ENCODE measurements at places on chromosomes 2 and 18.

DNA sequence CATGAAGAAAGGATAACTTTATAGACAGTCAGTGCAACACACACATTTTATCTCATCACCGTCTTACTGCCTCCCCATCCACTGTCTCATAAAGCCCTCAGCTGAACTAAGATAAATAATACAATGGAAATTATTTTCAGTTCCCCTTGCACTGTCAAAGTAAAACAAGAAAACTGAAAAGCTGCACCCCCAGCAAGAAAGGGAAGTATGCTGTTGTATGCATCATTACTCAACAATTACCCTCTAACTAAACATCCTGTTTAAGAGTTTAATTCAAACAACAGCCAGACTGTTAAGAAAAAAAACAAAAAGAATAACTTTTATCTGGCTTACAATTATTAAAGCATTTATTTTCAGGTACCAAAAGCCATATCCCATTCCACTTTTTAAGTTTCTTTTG, 25.0 kb downstream of the MPPE1 start:
- peaks cover 7% of the 10 kb centered on the region for H3K4me1 ChIP-seq
- no peak overlapping the region for H3K27ac ChIP-seq
- DNase-seq: no peak
- H3K4me3 ChIP-seq: no peak overlapping the region
- H3K36me3 ChIP-seq: no peaks in the 10 kb centered on the region

GRCh38 chr2:219484343-219485200, 14.1 kb upstream of the GMPPA start:
- no peak for DNase-seq
- H3K36me3 ChIP-seq: no peaks in the 10 kb centered on the region
- H3K27ac ChIP-seq: peak overlapping the region; percentile 18
- H3K27me3 ChIP-seq: peaks cover 56% of the 10 kb centered on the region

DNA sequence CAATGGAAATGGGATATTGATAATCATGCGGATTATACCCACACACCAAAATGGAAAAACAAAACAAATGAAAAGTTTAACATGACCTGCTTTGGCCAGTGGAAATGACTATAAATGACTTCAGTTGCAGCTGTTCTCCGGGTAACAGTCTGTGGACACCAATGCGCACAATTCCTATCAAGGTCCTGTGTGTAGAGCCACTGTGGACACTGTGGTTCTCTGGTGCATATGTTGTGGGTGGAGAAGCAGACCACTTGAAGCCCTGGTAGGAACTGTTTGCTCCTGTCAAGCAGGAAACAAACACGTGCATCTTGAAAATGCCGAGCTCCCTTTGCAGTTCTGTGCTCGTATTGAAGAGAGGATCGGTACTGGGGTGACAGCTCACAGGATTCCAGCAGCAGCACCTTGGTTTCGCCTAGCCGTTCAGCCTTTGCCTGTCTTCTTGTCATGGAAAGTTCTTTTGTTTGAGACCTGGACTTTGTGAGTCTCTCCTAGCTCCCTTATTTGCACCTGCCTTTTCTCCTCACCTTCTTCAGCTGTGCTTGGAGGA, 32.9 kb downstream of the NCK2 start:
- H3K27ac ChIP-seq: no peak overlapping the region
- no peaks in the 10 kb centered on the region for H3K36me3 ChIP-seq
- DNase-seq: no peak
- H3K27me3 ChIP-seq: no peaks in the 10 kb centered on the region
- H3K4me3 ChIP-seq: no peak overlapping the region

DNA sequence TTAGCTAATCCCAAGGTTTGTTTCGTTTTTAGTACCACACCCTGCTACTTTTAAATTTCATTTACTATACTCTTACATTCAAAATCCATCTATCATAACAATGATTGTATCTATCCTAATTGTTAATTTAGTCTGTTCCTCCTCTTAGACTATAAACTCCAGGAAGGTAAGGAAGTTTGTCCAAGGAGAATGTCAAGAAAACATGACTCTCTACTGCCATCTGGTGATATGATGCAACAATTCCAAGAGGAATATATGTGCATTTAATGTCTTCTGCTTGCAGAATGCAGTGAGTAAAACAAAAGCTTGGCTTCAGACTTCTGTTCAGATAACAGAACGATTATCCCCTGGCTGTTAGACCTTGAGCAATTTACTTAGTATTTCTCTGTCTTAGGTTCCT, 1267.1 kb downstream of the LRP1B start:
- H3K36me3 ChIP-seq: no peaks in the 10 kb centered on the region
- no peak for DNase-seq
- no peaks in the 10 kb centered on the region for H3K27me3 ChIP-seq
- H3K4me3 ChIP-seq: no peak overlapping the region
- H3K27ac ChIP-seq: no peak overlapping the region
- no peaks in the 10 kb centered on the region for H3K4me1 ChIP-seq

DNA sequence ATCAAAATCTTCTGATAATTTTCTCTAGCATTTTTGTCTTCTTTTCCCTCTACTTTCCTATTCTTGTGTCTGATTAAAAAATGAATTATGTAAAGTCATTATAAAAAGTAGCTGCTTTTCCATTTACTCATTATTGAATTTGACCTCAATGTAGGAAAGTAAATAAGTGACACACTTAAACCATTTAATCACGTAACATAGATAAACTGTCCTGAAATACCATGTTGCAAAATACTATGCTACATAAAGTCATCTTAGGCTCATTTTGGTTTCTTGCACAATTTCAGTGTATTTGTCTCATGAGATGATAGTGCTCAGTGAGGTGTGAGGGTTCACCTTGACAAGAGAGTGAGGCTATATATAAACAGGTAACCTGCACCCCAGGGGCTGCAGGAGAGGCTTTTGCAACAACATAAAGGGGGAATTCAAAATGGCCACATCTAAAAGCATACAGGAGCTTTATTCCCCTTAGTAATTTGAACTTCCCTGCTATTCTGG, 502.7 kb downstream of the RNF144A start:
- H3K4me3 ChIP-seq: no peak overlapping the region
- no peaks in the 10 kb centered on the region for H3K4me1 ChIP-seq
- DNase-seq: no peak
- H3K27me3 ChIP-seq: peaks cover 3% of the 10 kb centered on the region
- H3K36me3 ChIP-seq: no peaks in the 10 kb centered on the region

DNA sequence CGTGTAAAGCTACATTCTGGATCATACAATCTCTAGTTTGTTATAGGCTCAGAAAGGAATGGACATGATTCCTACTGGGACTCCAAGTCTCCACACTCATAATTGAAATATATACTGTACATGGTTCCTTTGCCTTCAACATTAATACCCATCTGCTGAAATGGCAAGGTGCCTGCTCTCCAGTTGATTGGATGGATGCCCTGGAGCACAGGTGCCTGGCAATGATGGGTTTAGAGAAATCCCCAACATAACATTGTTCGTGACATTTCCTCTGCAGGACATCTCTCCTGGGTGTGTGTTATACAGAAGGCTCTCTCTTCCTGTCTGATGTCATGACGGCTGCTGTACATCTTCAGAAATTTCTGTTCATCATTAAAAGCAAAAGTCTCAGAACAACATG, 449.7 kb upstream of the CWC22 start:
- no peak for DNase-seq
- no peaks in the 10 kb centered on the region for H3K27me3 ChIP-seq
- H3K4me3 ChIP-seq: no peak overlapping the region
- no peaks in the 10 kb centered on the region for H3K4me1 ChIP-seq

- H3K27ac ChIP-seq: no peak overlapping the region
- H3K4me1 ChIP-seq: no peaks in the 10 kb centered on the region
- H3K36me3 ChIP-seq: peaks cover 63% of the 10 kb centered on the region
- H3K27me3 ChIP-seq: no peaks in the 10 kb centered on the region
- no peak for DNase-seq
Measured at GRCh38 chr2:37132914-37133313, 23.9 kb downstream of the EIF2AK2 start.

- H3K4me1 ChIP-seq: peaks cover 78% of the 10 kb centered on the region
- no peaks in the 10 kb centered on the region for H3K27me3 ChIP-seq
- H3K27ac ChIP-seq: peak overlapping the region; percentile 86
- no peak for DNase-seq
Measured at GRCh38 chr2:177242121-177242987, 22.2 kb downstream of the NFE2L2 start.

DNA sequence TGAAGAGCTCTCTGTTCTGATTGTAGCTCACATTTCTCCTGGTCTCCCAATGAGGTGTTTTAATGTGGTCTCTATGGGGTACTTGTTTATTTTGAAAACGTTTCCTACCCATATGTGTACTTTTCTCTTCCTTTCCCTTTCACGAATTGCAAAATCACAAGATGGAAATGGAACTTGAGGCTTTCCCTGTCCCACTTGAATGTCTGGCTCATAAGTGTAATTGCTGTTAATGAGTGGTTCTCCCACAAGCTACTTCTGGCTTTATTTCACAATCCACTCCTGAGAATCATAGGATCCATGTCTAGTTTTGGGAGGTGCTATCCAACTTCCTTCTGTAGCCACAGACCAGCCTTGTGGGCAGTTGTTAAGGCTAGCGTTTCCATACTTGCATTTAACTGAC, 81.1 kb upstream of the CAVIN2 start:
- no peaks in the 10 kb centered on the region for H3K36me3 ChIP-seq
- H3K4me1 ChIP-seq: peaks cover 34% of the 10 kb centered on the region
- H3K27me3 ChIP-seq: no peaks in the 10 kb centered on the region
- H3K4me3 ChIP-seq: no peak overlapping the region
- no peak overlapping the region for H3K27ac ChIP-seq
- DNase-seq: no peak

DNA sequence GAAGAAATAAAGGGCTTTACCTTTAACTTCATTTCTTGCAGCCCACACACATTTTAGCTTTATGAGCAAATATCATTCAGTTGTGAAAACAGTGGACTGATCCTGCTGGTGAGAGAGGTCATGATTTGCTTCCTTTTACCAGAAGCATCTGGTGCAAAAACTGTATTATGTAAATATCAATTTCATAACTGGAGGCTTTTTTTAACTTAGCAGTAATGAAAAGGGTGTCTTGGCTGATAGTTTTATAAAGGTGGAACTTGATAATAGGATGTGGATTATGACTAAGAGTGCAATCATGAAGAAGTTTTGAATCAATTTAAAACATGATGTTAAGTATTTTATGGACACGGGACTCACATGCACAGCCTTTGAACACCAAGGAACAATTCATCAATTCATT, 304.4 kb downstream of the GULP1 start:
- no peak for DNase-seq
- no peaks in the 10 kb centered on the region for H3K36me3 ChIP-seq
- H3K4me1 ChIP-seq: peaks cover 18% of the 10 kb centered on the region
- H3K27me3 ChIP-seq: no peaks in the 10 kb centered on the region
- no peak overlapping the region for H3K4me3 ChIP-seq
- no peak overlapping the region for H3K27ac ChIP-seq

GRCh38 chr18:57439985-57440330, 4.8 kb downstream of the ONECUT2 start:
- peaks cover 93% of the 10 kb centered on the region for H3K27me3 ChIP-seq
- DNase-seq: no peak
- H3K27ac ChIP-seq: no peak overlapping the region
- H3K4me1 ChIP-seq: peaks cover 8% of the 10 kb centered on the region

All from transverse colon (tissue), 4 donors.